ENCODE measurements at places on chromosomes 12 and 14.

DNA sequence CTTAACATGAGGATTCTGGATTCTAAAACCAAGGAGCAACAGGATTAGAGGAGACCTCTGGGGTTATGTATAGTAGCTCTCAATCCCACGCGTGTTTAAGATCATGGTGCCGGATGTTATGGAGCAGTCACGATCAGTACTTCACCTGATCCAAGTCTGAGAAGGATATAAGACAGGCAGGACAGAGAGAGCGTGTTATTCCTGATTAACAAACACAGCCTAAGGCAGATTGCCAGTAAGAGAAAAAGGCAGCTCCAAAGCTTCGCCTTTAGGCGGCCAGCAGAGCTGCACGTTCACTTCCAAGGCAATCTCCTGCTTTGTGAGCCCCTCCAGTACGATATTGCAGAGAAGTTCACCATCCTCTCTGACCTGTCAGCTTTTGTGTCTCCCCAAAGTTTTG lies 5.5 kb downstream of the SETD3 start:
- no peak for DNase-seq

DNA sequence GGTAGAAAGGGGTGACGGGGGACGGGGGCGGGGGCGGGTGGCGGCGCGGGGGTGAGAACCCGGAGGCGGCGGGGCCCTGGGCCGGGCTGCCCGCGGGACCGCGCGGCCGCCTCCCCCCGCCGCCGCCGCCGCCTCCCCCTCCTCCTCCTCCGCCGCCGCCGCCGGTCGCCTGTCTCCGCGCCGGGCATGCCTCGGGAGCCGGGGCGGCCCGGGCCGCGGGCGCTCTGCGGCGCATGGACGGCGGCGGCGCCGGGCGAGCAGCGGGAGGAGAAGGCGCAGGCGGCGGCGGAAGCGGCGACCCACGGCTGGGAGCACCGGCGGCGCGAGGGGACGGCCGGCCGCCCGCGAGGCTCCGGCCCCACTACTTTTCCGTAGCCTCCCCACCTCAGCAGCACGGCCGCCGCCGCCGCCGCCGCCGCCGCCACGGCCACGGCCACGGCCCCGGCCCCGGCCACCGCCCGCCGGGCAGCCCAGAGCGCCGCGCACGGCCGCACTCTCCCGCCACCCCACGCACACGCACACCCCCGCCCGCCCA lies at the start of gene NPAS3:
Gene NPAS3, plus strand, starts transcription at position 161 of the 535 bp plus-strand sequence.
- DNase-seq = no peak

GRCh38 chr14:92959189-92959531 lies 36.2 kb downstream of the CHGA start:
- DNase-seq = peak; percentile 40

- DNase-seq = no peak
These were observed 36.9 kb downstream of the NRDE2 start for GRCh38 chr14:90294872-90295271.

DNA sequence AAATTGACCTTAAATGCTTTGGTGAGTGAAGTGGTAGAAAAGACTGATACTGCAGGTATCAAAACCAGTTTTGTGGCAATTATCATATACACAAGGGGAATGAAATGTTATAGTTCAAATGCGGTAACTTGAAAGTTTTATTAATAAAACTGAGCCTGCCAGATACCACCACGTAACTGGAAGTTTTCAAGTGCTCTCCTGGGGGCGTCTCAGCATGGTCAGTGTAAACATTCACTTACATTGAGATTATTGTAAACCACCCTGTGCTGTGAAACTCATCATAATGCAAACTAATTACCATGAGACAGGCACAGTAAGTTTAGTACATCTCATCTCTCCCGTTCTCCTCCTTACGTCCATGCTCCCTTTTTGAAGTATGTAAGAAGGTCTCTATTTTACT lies 280.7 kb upstream of the FAR2 start:
- no peak for DNase-seq

DNA sequence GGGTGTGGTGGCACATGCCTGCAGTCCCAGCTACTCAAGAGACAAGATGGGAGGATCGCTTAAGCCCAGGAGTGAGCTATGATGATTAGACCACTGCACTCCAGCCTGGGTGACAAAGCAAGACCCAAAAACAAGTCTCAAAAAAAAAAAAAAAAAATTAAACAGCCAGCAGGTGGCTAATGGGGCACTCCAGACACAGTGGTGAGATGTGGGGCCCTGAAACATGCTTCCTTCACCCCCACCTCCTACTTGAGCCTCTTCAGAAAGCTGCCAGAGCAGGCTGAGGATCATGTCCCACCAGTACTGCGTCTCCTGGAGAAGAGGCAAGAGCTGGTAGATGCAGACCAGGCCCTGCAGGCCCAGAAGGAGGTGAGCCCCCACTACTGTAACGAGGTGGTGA lies 2.1 kb downstream of the CFAP73 start:
- no peak for DNase-seq

DNA sequence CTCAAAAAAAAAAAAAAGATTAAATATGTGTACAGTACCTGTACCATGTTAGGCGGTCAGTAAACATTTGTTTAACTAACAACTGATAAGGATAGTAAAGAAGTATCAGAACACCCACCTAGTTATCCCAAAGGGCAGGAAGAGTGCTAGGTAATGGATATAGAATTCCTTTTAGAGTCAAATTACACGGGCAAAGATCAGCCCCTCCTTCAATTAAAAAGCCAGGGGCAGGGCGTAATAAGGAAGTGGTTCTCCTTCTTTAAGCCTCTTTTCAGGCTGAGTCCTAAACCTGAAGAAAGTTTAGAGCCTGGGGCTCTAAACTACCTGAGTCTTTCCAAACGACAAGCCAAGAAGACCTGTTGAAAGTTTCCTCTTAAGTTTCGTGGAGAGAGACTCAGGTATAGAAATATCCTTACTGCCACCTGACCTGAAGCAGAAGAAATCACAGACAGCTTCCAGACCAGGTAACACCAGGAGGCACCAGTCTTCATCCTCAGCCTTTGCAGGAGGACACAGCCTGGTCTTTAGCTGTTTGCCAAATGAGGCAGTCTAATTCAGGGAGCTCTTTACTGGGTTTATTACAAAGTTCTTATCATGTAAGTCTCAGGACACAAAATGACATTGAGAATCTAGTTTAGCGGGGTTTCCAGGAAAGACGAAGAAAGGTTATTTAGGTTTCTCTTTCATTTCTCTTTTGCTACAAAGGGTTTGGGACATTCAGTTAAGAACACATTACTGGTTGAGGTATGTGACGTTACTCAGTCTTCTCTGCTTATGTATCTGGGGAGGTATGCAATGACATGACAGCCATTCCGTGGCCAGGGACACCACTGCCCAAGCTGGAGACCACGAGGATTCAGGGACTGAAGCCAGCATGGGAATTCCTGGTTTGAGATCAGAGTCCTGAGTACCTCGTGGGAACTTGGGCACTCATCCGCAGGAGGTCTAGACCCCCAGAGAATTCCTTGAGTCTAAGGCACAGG lies at the start of gene BCL2L14:
Gene BCL2L14, plus strand, starts transcription at position 266 of the 983 bp plus-strand sequence. CDS start 8,367 bp downstream, outside the sequence.
- no peak for DNase-seq

- DNase-seq = no peak
These were observed 70.2 kb downstream of the BTG1 start for GRCh38 chr12:92075425-92075914.

DNA sequence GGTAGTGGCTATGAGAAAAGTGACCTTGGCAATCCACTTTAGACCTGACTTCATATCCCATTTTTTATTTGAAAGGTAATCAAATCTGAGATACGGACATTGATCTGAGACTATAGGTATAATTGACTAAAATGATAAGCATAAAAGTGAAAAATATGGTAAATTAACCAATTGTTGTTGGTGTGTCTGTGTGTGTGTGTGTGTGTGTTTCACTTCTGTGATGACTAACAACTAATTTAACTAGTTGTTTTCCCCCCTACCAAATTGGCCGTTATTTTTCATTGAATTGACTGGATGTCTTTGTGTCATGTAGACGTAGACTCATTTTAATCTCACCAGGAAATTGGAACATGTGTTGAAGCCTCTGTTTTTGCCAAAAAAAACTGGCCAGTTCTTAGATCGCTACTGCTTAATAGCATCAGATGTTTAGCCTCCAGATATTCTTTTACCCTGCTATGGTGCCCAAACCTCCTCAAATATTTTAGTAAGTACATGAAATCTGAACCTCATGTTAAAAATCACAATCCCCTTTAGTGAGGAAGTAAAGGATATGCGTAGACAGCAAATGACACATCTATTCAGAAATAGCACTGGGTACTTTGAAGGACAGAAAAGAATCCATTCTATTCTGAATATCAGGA lies 395.0 kb downstream of the EGLN3 start:
- DNase-seq = no peak

- no peak for DNase-seq
These were observed 182.3 kb downstream of the GALC start for GRCh38 chr14:87810711-87811110.

DNA sequence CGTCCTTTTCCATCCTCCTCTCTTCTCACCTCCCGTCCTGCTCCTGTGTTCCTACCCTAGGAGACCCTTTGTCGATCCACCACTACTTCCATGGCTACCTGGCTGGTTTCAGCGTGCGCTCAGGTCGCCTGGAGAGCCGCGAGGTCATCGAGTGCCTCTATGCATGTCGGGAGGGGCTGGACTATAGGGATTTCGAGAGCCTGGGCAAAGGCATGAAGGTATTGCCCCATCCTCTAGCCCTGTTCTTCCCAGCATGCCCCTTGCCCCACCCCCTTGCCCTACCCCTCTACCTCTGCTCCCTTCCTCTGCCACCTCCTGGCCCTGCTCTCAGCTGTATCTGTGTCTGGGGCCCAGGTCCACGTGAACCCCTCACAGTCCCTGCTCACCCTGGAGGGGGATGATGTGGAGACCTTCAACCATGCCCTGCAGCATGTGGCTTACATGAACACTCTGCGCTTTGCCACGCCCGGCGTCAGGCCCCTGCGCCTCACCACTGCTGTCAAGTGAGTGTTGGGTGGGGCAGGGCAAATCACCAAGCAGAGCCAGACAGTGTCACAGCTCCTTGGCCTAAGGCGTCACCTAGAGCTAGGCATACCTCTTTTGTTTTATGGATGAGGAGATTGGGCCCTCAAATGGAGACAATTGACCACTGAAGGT lies 12.8 kb downstream of the CLSTN3 start:
- DNase-seq = no peak

DNA sequence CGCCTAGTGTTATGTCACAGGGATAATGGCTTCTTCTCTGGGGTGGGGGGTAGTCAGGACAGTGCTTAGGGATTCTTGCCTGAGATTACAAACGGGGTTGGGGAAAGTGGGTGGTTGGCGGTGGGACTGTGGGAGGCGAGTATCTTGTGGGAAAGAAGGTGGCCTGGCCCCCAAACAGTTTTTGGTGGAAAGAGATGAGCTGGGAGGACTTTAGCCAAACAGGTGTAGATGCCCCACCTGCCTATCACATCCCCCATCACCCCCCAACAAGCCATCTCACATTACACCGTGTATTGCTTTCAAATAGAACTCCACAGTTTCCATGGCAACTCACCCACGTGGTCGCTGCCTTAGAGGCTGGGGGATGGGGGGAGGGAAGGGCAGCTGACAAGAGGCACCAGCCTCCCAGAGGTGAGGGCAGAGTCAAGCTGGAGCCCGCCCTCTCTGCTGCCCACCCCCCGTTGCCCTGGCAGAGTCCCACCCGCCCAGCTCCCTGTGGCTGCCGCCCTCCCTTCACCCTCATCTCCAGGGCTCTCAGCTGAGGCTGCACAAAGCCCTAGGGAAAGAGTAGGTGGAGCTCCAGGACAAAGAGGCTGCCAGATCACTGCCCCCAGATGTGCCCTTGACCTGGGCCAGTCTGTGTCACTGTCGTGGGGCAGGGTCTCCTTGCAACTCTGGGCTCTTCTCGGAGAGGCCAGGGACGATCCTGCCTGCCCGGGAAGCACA lies 98.3 kb downstream of the LRRC74A start:
- DNase-seq = peak; percentile 42

GRCh38 chr12:125518074-125518473 lies 452.8 kb downstream of the AACS start:
- no peak for DNase-seq

DNA sequence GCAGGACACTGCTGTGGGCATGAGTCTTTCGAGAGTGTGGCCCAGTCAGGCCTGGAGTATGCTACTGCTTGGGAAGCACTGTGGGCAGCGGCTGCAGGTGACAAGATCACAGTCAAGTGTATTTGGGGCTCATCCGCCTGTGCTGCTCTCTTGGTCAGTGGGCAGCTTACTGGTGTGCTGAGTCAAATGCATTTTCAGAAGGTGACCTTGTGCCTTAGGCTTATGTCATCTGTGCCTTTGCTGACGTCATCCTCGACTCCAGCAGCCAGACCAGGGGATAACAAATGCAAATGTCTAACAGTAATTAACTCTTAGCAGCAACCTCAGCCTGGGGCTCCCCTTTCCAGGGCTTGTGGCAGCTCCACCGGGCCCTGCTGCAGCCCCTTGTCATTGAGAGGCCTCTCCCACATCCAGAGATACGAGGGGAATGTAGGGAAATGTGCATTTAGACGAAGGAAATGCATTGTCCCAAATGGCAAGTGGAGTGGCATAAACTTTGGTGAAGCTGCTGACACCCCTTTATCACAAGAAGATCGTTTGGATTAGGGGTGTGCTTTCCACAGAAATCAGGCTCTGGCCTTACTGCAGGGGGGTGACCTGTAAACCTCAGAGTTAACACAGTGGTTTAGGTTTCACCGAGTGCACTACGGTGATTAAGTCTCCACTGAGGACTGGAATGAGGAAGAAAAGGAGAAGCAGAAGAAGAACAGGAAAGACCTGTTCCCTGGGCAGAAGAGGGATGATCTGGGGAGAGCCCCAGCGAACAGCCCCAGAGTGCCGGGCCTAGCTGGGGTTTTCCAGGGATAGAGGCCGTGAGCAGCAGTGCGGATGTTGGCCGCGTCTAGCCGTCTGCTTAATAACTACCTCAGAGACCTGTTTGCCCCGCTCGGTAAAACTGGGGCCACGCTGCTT lies 39.7 kb downstream of the PSMA6 start:
- DNase-seq = peak; percentile 43

- DNase-seq = no peak
These were observed 294.3 kb downstream of the APAF1 start for GRCh38 chr12:98939350-98939749.

DNA sequence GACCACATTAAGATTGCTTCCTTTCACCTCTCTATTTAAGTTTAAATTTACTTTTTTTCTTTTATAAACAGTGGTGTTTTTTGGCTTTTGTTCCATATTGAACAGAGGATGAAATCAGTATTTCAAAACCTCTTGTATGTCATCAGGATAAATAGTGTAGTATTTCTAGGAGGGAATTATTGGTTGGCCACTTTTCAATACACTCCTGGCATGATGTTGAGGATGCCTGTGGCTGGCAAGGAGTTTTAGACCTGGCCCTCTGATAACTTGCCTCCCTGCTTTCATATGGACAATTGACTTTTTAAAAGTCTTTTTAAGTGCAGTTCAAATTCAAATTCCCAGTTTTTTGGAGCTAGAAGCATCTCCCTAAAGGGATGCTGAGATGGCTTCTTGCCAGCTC lies 9.8 kb downstream of the TMTC2 start:
- no peak for DNase-seq

- no peak for DNase-seq
These were observed 214.4 kb upstream of the ALG10B start for GRCh38 chr12:38102197-38102596.

GRCh38 chr14:36510874-36511273 lies 9.2 kb downstream of the NKX2-1 start:
- no peak for DNase-seq

GRCh38 chr12:93960521-93960920 lies 187.9 kb upstream of the PLXNC1 start:
- no peak for DNase-seq

- DNase-seq = no peak
These were observed 57.1 kb downstream of the AEBP2 start for GRCh38 chr12:19496219-19496878.
